ENCODE measurements at places on chromosomes 2 and 18.

- DNase-seq: no peak
These were observed 4.4 kb upstream of the ACTG2 start for GRCh38 chr2:73888388-73888787.

DNA sequence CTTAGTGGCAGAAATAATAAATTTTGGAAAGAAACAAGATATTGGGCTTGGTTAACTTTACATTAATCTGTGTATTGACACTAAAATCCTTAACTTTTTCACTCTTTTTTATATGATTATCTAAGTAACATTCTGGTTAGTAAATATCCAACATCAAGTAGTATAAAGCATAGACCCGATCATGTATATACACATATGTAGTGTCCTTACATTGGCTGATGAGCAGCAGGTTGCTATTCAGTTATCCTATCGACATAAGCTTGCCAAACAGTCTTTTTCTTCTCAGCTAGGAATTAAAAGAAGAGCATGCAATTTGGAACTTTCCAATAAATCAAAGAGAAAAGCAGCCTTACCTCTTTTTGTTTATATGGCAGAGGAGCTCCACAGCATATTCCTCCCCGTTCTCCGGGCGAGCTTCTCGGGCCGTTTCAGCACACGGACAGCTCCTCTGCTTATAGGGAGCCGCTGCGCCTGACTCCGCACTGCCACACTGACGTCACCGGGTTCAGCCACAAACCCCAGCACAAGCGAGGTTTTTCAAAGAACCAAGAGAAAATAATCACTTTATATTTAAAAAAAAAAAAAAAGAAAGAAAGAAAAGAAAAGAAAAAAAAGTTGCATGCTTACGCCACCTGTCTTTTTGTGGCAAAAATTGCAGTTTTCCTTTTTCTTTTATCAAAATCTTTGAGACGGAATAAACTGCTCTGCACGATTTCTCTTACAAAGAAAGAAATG, at the start of gene SCG2:
SCG2 (minus strand) TSS at position 430 of the 735 bp plus-strand sequence. CDS start 3,079 bp downstream, outside the sequence.
- DNase-seq: peak; percentile 85

GRCh38 chr18:9638886-9639285, 24.5 kb upstream of the PPP4R1 start:
- no peak for DNase-seq

DNA sequence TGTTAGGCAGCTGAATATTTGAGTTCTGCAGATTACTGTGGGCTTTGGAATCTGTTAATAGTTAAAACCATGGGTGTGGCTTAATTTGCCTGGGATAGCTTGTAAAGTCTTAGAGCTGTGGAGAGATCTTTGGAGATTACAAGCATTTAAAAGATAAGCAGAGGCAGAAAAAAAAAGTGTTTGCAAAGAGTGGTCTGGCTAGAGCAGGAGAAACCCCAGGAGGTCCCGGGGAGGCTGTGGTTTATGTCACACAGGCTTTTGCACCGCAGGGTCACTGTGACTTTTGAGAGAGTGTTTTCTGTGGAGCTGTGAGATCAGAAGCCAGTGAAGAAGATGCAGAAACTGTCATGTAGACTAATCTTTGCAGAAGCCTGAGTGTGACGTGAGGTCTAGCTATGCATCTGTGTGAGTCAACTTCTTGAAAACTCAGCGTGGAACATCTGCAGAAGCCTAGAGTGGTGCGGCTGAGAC, 49.0 kb downstream of the SETBP1 start:
- DNase-seq: no peak

DNA sequence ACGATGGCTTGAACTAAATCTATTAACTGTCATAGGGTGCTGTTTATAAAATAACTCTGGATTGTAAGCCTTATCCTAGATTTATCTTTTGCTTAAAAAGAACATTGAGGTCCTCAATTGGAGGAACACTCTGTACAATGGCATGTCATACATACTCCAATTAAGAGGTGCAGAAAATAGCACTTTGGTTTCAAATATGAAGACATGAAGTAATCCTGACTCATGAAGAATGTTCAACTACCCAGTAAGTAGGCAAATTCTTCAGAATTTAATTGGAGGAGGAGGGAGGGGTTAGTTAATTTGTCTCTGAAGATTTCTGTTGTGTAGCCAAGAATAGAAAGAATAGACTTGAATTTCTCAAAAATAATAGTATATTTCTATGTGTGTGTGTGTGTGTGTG, 36.1 kb downstream of the DCC start:
- no peak for DNase-seq

Measured in muscle of arm (tissue), 14 donors.